ENCODE measurements at places on chromosomes 3 and 15. TPM values are rescaled to one million over a fixed set of nuclear protein-coding genes. Genes with fewer than 3 reads are reported as not detected.

RYR3 gene
- total RNA-seq: 48.8 TPM

CHL1 gene
- total RNA-seq: 1,059 TPM

GATM gene
- 128 TPM for total RNA-seq

XCR1 gene
- not detected for total RNA-seq

CCRL2 gene
- 1.9 TPM for total RNA-seq

Data from parietal lobe (tissue), 2 donors.